AG09309 (cell line): ENCODE measurements at places on chromosomes 5 and 9.

DNA sequence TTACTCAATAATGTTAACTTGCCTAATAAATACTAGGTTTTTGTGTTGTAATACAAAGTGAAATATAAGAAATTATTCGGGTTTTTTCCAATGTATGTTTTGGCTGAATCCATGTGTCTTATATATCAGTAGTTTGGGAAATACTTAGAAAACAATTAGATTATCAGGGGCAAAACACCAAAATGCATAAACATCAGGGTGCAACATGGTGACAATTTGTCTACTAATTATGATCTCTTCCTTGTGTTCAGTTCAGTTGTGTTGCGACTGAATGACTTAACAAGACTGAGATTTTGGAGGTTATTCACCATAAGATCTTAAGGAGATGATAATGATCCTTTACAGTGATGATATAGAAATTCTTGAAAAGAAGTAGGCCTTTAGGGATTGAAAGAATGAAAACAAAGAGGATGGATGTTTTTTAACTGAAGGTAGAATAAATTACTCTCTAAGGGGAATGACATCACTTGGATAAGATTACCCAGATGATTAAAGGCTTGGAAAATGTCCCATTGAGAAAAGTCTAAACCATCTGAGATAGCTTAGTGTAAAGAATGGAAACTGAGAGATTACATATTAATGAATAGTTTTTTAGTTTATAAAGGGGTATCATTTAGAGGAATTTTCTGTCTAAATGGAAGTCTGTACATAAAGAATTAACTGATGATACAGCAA is 415.8 kb downstream of the SPATA31D1 start:
- no peak for DNase-seq

DNA sequence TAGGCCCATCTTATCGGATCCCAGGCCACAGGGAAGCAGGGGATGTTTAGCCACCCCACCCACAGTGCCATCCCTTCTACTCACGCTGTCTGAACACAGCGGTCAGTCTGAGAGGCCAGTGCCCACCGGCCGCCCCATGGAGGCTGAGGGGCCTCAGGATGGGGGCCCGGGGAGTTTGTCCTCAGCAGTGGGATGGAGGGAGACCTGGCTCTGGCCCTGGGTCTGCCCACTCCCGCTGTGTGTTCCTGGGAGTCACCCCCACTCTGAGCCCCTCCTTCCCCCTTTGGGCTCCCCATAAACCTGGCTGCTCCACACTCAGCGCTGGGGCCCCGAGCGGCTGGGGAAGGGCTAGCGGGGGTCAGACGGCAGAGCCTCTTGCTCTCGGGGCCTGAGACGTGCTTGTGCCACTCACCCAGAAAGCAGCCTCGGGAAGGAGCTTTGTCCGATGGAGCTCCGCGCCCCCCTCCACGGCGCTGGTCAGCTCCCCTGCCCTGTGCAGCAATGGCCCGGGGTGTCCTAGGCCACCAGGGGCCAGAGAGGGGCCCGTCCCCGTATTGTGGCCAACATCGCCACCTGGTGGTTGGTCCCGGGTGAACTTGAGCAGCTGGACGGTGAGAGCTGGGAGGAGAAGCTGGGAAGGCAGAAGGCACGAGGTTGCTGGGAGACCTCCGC is 10.9 kb upstream of the LAMC3 start:
- DNase-seq, result no peak

- DNase-seq, result no peak
These were observed 77.3 kb upstream of the SH3PXD2B start for GRCh38 chr5:172531704-172532026.

DNA sequence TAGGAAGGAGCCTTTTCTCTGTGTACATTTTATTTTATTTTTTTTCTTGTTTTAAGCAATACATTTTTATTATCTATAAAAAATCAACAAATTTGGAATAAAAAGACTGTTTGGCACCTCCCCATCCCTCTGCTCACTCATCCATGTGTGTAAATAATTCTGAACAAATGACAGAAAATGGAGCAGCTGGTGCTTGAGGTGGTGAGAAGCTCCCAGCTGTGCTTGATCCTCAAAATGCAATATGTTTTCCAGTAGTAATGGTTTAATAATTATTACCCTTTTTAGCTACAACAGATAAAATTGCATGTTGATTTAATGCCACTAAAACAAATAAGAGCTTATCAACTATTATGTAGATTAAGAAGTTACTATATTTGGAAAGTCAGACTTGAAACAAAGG is 132.5 kb downstream of the CDH18 start:
- DNase-seq, result no peak

- DNase-seq, result peak; percentile 16
These were observed 85.6 kb downstream of the PTTG1 start for GRCh38 chr5:160507221-160507721.

DNA sequence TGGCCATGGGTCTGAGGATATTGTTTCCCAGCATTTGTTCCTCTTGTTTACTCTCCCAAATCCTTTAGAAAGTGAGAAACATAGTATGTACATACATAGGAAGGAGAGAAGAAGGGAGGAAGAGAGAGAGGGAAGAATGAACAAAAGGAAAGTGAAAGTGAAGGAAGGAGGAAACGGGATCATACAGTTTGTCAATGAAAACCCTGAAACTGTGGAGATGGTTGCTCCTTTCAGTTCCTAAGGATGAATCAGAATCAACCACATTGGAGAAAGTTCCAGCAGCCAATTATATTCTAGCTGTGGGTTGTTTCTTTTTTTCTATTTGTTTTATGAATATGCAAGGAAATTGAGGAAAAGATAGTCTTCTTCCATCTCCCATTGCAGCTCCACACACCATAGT is 396.5 kb downstream of the MLLT3 start:
- DNase-seq, result no peak

DNA sequence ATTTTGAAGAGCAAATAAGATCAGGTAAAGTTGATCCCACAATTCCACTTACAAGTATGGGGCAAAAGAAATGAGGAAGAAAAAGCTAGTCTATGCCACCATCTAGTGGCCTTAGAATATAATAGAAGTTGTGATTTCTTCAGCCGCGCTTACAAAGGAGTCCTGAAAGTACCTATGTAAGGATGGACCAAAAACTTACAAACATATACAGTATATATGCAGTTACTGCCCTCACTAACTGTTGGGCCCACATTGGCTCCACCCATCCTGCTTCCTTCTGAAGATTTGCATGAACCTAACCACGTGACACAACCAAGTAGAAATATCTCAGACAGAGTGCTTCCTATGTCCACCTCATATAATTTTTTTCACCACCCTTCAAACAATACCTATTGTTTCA is 11.7 kb upstream of the OR13D1 start:
- peak; percentile 11 for DNase-seq

DNA sequence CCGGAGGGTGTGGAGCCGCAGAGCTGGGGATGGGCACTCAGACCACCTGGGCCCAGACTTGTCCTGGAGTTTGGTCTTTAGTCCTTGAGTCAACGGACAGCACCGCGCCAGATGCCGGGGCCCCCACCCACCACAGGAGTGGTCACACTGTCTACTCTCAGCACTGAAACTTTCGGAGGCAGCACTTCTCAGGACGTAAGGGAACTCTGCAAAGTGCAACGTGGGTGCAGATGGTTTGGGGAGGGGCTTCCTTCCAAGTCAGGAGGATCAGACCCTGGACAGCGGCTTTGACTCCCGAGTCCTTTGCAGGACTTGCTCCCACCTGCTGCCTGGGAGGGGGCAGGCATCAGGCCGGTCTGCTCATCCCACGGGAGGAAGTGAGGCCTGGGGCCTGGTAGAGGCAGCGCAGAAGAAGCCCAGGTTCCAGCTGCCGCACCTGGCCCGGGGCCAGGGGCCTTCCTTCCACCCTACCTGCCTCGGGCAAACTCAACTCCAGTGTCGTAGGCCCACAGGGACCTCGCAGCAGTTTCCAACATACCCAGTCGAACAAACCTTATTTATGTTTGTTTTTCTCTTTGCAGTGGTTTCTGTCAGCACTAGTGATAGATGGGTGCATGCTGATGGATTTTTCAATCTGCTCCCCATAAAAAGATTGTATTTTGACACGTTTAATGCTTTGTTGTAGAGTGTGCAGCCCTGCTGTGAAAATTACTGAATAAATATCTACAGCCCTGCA is 149.8 kb upstream of the PPP1R26 start:
- DNase-seq, result no peak

- DNase-seq, result no peak
These were observed 157.5 kb downstream of the COL23A1 start for GRCh38 chr5:178432421-178433272.

DNA sequence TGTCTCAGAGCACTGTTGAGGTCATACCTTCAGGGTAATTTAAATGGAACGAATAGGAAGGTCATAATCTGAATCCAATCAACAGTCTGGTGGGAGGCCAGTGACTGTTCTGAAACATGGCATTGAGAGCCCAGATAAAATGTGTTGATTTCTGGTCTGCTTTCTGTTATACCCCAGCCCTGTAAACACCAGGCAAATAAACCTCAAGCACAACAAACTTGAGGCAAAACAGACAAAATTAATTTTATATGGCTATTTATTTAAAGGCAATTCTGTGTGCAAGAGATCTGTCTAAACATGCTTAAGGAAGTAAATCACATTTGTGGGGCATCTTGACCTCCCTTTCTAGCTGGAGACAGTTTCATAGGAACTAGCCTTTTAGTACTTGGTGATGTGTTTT is 140.9 kb upstream of the SPEF2 start:
- DNase-seq, result no peak

GRCh38 chr9:3074247-3074646 is 230.4 kb upstream of the PUM3 start:
- no peak for DNase-seq

- no peak for DNase-seq
These were observed 7.5 kb downstream of the UNC5A start for GRCh38 chr5:176817841-176818377.
